ENCODE measurements at places on chromosomes 3 and 15.

DNA sequence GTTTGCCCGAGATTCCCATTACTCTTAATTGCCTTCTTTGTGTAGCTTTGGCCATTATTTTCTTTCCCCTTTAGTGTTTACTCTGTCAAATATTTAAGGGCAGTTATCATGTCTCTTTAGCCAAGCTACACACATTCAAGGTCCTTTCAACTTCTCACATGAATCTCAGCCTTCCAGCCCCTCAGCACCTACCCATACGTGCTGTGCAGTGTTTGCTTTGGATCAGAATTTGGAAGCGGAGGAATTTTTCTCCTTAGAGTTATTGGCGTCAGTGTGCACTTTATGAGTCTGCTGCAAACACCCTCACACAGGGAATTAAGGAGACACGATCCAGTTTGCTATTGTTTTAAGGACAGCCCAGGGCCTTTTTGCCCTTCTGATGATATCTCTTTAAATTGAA, 231.6 kb downstream of the CACNA2D3 start:
- DNase-seq: no peak

DNA sequence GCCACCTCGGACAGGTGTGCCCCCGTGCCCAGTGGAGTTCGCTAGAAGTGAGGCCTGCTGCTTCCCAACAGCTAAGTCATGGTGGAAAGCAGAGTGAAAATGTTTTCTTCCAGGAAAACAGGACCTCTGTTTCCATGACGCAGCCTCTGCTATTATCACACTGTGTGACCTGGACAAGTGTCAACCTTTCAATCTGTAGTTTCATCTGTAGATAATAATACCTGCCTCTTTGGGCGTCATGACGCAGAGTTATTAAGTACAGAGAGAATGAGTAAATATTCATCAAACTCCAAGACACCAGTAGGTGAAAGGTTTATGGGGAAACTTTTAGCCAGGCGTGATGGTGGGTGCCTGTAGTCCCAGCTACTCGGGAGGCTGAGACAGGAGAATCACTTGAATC, 62.3 kb downstream of the TMEM44 start:
- no peak for DNase-seq

- no peak for DNase-seq
Observed at GRCh38 chr15:54082836-54083492, 104.7 kb downstream of the UNC13C start.

DNA sequence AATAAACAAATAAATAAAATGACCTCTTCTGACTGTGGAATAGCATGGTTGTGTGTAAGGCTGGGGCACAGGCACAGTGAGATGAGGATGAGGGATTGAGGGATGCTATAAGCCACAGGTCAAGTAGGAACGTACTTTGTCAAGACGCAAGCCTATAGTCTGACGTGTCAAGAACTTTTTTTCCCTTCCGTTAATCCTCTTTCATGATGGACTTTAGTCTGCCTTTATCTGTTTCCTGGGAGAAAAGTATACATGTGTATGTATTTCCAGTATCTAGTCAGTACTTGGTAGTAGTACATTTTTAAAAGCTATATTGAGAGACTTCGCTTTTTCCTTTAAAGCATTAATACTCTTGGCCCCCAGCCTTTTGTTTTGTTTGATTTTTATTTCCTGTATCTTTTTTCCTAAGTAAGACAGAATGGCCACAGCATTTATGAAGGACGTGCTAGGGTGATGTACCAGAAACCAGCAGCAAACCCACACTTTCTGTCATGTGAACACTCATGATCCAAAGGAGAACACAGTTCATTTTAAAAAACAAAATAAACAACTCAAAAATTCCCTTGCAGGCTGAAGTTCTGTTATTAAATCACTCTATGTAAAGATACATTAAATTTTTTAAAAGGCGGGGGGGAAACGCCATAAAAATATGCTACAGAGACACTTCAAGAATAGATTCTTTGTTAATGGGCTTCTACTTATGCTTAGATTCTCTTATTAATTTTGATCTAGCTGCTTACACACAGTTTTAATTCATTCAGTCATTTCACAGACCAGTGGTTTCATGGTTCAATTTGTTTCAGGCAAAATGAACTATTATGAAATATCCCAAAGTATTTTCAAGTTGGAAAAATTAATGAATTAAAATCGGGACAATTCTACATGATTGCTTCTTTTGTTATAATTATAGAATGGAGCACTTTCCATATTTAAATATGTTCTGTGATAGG, 114.7 kb downstream of the SNRK start:
- no peak for DNase-seq

- no peak for DNase-seq
Observed at GRCh38 chr3:79564192-79564591, 203.6 kb downstream of the ROBO1 start.

DNA sequence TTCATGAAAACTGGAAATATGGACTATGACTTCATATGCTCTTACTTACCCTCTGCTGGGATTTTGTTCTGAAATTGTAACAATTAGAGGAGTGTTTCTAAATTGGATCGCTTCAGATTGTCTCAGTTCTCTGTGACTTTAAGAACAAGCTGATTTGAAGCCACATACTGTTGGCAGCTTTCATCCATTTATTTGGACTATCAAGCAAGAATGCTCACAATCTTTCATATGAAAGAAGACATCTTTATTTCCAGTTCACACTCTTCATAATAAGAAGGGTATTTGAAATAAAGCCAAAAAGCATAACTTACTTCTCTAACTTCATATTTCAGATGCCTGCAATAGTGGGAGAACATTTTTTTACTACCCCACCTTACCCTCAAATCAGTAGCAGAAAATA, 491.6 kb upstream of the TPRG1 start:
- DNase-seq: no peak

- DNase-seq: no peak
Observed at GRCh38 chr3:164673738-164674137, 404.6 kb downstream of the SI start.

DNA sequence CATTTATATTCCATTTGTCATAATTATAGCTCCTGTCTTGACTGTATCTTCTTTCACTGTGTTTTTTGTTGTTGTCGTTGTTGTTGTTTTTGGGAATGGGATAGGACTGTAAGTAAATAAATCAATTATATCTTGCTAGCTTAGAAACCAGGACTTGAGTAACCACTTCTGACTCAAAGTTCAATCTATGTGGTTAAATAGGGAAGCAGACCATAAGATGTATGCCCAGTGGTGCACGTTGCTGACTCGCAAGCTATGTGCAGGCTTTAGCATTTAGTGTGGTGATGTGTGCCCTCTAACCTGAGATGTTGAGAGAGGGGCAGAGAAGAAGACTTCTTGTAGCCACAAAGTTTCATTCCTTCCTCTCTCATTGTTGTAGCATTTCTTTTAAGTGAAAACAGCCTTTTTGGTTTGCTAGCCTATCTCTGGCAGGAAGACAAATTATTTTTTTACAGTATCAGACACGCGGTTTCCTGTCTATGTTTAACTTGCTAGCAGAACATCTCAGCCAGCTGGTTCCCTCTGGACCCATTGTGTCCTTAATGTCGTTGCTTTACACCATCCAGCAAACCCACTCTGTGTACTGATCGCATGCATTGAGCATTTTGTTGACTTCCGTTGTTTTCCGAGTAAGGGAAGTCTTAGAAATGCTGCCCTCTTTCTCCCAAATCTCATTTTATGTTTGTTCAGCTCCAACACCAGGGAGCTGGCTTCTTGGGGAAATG, 52.1 kb downstream of the TGFBR2 start:
- DNase-seq: no peak

GRCh38 chr3:107272885-107273284, 104.4 kb upstream of the CCDC54 start:
- DNase-seq: no peak

GRCh38 chr3:62073038-62073437, 300.3 kb downstream of the FEZF2 start:
- DNase-seq: no peak

DNA sequence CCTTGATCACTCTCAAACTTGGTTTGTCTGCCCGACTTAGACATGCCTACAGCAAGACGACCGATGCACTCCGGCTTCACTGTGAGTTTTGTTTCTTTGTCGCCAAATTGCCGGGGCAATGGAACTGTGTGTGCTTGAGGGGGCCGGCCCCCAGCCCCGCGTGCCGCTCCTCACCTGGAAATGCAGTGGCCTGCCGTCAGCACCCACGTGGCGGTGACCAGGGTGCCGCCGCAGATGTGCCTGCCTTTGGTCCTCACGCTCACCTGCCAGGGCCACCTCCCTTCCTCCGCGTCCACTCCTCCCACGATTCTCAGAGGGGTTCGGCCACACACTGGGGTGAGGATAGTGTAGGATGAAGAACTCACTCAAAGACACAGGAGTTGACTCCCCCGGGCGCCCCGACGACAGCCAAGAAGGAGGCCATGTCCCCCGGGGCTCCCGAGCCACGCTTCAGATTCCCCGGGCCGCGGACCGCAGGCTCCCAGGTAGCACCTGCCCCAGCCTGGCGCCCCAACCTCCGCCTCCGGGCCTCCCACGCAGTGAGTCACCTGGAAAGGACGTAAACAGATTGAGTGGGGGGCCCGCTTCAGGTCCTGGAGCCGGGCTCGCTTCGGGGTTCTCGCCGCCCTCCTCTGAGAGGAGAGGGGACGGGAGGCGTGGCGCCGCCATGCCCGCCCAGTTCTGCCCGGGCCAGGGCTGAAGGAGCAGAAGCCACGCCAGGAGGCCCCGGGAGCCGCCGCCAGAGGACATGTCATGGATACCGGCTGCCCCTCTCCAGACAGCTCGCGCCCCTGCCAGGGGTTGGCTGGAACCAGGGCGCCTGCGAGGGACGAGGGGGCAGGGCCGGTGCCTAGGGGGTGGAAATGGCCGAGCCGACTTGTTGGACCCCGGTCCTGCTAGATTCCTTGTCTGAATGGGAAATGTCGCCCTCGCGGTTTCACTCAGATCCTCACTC, 29.6 kb downstream of the MYL3 start:
- DNase-seq: no peak

DNA sequence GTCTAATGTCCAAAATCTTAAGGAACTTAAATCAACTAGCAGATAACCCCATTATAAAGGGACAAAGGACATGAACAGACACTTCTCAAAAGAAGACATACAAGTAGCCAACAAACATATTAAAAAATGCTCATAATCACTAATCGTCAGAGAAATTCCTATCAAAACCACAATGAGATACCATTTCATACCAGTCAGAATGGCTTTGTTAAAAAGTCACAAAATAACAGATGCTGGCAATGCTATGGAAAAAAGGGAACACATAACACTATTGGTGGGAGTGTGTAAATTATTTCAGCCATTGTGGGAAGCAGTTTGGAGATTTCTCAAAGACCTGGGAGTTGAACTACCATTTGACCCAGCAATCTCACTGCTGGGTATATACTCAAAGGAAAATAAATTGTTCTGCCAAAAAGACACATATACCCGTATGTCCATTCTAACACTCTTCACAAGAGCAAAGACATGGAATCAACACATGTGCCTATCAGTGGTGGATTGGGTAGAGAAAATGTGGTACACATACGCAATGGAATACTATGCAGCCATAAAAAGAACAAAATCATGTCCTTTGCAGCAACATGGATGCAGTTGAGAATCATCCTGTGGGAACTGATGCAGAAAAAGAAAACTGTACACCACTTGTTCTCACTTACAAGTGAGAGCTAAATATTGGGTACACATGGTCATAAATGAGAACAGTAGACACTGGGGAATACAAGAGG, 78.5 kb downstream of the TCF12 start:
- DNase-seq: no peak

GRCh38 chr3:11532931-11533391, 110.8 kb downstream of the VGLL4 start:
- no peak for DNase-seq

DNA sequence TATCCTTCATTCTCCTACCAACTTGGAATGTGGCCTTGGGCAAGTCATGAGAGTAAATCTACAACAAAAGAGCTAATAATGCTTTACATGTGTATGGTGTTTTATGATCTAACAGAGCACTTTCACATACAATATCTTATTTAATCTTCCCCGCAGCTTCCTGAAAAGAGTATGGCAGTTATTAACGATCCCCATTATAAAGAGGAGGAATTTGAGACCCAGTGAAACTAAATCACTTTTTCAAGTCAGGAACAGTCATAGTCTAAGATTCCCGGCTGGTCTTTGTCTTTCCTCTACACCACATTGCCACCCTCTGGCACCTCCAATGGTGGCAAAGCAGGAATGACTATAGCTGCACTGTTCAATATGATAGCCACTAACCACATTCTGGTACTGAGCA, 69.7 kb upstream of the CMSS1 start:
- no peak for DNase-seq

GRCh38 chr3:71281280-71281679, 302.2 kb downstream of the FOXP1 start:
- DNase-seq: no peak

DNA sequence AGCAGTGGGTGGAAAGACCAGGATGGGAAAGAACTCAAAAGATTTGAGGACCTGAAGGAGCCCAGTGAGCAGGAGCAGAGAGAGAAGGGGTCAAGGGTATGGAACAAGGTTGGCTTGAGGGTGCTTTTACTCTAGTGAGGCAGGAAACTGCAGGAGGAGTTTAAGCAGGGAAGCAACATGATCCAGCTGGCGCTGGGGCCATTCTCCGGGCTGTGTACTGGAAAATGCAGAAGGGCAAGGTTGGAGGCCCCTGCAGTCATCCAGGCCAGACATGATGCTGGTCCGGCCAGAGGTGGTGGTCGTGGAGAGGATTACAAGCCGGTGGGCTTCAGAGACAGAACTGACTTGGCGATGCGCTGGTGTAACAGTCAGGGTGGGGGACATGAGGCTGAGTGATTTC, 81.8 kb downstream of the LSM3 start:
- DNase-seq: no peak

DNA sequence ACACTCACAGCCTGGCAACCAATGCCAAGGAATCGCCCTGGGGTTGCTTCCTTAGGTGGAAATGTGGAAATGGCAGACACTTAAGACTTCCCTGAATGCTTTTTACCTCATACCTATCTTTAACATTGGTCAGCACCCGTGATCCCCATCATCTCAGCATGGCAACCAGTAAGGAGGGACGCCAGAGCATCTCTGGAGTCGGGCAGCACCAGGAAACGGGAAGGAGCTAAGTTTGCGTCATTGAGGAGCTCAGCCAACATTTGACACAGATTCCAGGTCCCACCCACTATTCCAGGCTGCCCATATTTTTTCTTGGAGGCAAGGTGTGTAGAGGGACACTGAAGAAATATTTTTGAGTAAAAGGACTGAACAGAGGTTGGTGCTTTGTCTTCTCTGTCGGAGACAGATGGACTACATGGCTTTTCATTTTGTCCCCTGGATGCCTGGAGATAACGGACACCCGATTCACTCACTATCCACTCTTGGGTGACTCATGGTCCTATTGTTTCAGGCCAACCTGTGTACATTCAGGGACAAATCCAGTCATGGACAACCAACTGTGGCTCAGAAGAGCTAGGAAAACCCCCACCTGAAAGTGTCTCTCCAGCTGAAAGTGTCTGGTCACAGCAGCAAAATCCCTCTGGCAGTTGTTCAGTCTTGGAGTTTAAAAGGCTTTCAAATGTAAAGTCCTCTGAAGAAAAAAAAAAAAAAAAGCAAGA, 70.4 kb upstream of the OXTR start:
- no peak for DNase-seq

- no peak for DNase-seq
Observed at GRCh38 chr3:114452256-114452655, 158.4 kb downstream of the TIGIT start.

- DNase-seq: no peak
Observed at GRCh38 chr3:140914384-140914945, 27.2 kb upstream of the SLC25A36 start.

All from NCI-H187 treated with DMSO at 0.1 percent for 48 hours (cell line).